ENCODE measurements at places on chromosomes 6 and 20.

- DNase-seq: no peak
Measured at GRCh38 chr20:23161968-23162696, 76.0 kb upstream of the CD93 start.

GRCh38 chr6:75751443-75751842, 2.4 kb downstream of the MYO6 start:
- peak; percentile 26 for DNase-seq

- DNase-seq: no peak
Measured at GRCh38 chr20:1317545-1318255, 11.2 kb downstream of the SDCBP2 start.

DNA sequence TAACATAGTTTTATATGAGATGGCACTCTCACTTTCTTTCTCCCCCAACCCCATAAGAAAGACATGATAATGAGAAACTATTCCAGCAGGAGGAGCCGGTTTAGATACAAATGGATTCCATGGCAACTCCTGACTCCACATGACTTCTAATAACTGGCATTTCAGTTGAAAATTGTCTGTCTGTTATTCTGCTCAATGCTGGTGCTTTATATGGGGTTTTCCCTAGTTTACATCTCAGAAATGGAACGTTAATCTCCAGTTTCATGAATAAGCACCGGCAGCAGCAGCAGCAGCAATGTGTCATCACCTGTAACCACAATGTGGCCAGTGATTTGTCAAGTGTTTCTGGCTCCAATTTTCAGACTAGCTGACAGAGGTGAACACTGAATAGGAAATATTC, 8.0 kb upstream of the SIM1 start:
- DNase-seq: no peak

DNA sequence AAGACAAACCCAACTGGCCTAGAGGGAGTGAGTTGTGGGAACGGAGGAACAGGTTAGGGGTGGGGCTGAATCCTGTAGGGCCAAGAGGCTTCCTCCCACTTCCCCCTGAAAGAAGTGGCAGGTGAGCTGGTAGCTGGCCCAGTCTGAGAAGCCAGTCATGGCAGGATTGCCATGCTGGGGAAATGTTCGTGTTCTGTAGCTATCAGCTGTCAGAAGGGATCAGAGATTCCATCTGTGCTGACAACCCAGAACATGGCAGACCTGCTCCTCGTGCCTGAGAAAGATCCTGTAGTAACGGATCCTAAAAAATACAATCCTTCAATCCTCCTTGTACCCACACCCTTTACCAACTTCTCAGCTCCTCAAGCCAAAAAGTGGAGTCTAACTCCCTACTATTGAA, 43.0 kb downstream of the BANF2 start:
- DNase-seq: no peak

- peak; percentile 90 for DNase-seq
Measured at GRCh38 chr20:62953839-62954703, 1.6 kb downstream of the SLC17A9 start.

- no peak for DNase-seq
Measured at GRCh38 chr6:106273087-106273486, 52.5 kb downstream of the ATG5 start.

DNA sequence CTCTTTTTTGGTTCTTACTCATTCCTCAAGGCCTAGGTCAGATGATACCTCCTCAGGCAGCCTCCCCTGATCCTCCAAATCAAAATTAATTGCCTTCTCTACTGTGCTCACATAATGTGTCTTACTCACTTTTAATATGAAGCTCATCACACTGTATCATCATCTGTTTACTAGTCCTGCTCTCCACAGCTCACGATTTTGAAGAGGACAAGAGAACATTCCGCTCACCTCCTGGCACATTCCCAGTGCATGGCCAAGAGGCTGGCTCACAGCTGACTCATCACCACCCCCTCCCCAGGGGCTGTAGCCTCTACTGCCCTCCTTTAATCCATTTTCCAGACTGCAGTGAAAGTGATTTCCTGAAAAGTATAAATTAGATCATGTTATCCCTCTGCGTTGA, 133.1 kb downstream of the ALDH8A1 start:
- no peak for DNase-seq
